ENCODE measurements at places on chromosomes 12 and 14. TPM values are rescaled to one million over a fixed set of nuclear protein-coding genes. Genes with fewer than 3 reads are reported as not detected.

GRCh38 chr12:11662369-11662768, 12.9 kb downstream of the ETV6 start:
- H3K36me3 ChIP-seq, result peaks cover 13% of the 10 kb centered on the region
- no peak overlapping the region for H3K4me3 ChIP-seq
- H3K4me1 ChIP-seq, result peaks cover 52% of the 10 kb centered on the region
- no peak overlapping the region for H3K27ac ChIP-seq
- no peaks in the 10 kb centered on the region for H3K27me3 ChIP-seq

The WIF1 gene
- not detected for total RNA-seq

The ATL1 gene
- total RNA-seq, result 1.2 TPM

- DNase-seq, result no peak
- H3K36me3 ChIP-seq, result no peaks in the 10 kb centered on the region
- no peaks in the 10 kb centered on the region for H3K4me1 ChIP-seq
- H3K27me3 ChIP-seq, result no peaks in the 10 kb centered on the region
- H3K4me3 ChIP-seq, result no peak overlapping the region
These were observed 257.8 kb upstream of the CCDC196 start for GRCh38 chr14:66228267-66228970.
